ENCODE measurements at places on chromosomes 6 and 20.

DNA sequence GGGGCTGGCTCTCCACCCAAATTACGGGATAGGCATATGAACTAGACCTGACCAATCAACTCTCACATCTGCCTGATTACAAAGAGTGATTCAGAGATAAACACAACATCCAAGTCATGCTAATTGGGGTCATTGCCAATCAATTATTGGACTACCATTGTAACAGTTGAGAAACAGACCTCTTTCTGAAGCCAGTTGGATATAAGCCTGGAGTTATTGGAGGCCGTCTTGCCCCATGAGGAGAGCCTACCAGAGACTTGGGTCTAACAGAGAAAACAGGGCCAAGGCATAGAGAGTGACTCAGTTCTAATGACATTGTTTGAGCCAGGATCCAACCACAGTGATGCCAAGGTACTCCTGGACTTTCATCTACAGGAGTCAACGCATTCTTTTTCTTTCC is 39.4 kb upstream of the HIVEP2 start:
- no peak for DNase-seq

DNA sequence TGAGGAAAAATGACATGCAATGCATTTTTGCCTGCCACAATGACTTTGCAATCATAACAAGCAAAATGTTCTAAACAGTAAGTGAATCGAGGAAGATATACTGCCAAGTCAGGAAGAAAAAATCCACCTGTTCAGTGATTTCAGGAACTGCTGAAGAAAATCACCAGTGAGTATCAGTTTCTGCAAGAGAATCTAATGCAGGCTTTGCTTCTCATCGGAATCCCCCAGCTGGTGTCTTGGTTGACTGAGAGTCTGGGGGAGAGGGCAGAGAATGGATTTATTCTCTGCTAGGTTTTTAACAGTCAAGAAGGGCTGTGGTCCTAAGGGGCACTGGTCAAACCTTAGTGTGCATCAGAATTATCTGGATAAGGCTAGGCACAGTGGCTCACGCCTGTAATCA is 363.4 kb downstream of the CDH26 start:
- DNase-seq = no peak

DNA sequence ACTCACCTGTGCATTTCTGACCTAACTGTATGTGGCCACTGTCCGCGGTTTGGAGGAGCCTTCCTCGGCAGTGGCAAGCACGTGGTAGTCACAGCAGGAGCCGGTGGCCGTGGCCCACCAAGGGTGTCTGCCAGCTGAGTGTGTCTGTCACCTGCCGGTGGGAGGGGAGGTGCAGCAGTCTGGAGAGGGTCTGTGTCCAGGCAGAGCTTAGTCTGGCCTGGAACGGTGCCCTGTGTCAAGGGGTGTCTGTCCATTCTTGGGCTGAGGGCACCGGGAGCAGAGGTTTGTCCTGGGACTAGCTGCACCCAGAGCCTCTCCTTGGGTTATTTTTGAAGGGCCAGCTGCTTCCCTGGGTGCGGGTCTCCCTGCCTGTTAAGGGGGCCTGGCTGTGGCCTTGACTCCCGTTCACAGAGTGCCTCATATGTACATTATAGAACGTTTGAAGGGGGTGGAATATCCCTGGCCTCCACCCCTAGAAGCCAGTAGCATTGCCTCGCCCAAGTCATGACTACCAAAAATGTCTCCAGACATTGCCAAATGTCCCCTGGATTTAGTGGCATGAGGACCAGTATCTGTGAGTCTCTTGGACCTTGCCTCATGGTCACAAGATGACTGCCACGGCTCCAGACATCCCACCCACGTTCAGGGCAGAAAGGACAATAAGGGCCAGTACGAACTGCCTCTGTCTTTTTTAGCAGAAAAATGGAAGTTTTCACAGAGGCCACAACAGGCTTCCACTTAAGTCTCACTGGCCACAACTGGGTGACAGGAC is 5.2 kb downstream of the RBM38 start:
- no peak for DNase-seq

DNA sequence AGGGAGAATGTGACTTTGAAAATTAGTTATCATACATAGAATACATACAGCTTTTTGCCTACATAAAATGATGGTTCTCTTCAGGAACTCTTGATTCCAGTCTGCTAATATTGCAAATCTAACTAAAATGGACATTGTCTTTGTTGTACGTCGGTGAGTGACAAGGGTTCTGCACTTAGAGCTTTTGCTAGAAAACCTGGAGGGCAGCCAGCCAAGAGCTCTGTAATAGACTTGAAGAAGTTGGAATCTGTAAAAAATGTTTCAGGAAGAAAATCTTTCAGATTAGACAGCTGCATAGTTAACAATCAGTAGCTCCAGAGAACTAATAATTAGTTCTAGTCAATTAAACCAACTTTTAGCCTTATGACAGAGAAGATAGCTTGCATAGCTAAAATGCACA is 138.3 kb downstream of the FLRT3 start:
- no peak for DNase-seq

DNA sequence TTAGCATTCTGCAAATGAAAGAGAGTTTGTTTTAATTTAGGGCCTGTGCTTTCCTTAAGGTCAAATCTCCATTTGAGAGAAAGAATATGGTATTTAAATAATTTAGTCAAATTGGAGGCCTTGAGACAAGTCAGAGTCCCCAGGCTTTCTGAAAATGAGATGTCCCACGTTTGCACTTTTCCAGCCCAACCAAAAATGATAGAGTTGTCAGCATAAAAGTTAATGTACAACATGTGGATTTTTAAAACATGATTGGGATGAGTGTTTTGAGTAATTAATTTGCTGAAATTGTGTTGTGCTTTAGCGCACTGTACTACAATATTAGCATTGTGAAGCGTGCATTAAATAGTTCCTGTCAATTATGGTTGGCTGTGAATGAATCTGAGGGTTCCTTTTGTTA is 10.0 kb downstream of the CD83 start:
- DNase-seq = no peak

DNA sequence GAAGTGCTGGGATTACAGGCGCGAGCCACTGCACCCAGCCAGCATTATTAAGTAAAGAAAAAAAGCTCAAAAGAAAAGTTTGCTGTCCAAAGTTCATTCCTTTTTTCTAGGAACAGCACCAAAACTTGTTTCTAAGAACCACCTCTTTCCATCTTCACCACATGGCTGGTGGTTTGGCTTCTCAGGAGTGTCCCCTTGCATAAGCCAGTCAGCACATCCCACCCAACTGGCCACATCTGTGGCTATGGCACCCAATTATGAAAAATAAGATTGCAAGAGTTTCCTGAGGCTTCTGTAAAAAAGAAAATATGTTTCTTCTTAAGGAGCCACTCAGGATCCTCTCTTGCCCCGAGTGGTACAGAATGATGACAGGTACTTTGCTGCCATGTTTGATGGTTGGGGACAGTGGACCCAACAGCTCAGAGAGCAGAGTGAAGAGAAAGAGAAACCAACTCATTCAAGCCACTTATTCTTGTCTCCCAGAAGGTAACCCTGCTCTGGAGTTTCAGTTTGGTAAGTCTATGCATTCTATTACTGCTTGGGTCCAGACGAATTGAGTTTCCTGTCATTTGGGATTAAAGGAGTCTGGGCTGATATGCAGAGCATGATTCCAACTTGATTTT is 65.3 kb downstream of the PSMB1 start:
- no peak for DNase-seq

DNA sequence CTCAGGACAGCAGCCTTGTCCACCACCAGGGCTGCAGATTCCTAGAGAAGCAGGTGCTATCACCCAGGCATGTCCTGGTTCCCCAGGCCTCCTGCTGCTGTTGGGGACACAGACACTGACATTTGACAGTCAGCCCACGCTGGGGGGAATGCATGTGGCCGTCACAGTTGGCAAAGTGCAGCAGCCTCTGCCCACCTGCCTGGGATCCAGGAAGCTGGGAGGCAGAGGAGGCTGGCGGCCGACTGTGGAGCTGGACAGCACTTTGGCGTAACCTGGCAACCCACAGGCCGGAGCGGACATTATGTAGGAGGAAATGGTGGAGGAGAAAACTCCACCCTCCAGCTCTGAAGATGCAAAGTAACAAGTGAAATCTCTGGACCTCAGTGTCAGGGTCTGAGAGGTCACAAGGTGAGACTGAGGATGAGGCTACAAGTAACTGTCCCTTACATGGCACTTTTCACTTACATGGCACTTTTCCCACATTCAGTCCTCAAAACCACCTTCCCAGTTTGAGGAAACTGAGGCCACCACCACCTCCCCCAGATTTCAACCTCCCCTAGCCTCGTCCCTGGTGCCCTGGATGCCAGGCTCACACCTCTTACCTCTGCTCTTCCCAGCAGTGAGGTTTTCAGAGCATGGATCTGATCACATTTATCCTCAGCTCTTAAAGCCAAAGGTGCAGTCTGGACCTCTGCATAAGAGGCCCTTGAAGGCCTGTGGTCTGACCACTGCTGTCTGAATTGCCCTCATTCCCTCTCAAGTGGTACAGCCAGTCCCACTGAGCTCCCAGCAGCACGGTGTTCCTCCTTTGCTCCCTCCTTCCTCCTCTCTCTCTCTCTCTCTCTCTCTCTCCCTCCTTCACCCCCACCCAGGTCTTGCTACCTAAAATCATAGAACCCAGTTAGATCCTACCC is 8.7 kb downstream of the MAP1LC3A start:
- no peak for DNase-seq

DNA sequence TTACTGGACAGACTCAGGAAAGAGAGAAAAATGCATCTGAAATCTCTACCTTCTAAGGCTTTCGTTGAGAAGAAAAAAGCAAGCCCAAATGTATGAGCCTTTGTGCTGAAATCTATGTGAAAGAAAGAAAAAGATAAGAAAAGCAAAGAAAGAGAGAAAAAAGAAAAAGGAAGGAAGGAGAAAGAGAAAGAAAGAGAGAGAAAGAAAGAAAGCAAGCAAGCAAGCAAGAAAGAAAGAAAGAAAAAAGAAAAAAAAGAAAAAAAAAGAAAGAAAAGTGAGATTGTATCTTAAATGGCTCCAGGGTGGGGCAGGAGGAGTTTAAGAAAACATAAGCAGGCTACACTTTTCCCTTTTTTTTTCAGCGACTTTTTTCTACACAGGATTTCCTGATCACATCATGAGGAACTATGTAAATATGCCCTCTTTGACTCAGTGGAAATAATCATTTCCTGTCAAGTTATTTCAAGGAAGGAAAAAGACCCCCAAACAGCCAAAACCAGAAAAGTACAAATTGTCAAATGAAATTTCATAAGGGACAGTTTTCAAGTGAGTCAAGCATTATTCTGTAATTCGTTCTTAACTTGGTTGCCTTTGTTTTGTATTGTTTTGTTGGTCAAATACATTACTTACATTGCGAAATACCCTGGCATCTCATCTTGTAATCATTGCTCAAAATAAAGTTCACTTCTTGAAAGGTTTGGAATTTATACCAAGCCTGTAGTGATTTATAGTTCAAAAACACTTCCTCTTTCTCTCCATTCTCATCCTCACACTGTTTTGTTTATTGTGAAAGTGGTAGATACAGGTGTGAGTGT is 79.5 kb upstream of the RNF217 start:
- no peak for DNase-seq

DNA sequence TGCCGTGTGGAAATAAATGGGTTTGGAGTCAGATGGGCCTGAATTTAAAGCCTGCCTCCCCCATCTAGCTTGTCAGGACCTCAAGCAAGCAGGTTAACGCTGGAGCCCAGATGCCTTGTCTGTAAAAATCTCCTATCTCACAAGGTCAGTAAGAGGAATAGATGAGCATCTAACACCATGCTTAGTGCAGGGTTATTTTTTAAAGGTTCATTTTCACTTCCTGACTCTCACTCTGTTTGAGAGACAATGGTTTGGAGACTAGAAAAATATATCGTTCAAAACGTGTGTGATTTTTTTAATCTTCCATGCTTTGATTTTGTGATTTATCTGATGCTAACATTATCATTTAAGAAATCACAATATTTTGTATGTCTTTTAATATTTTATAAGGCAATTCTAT is 114.0 kb upstream of the TAB2 start:
- DNase-seq = no peak

GRCh38 chr6:134176264-134176975 is 124.0 kb upstream of the SLC2A12 start:
- DNase-seq = no peak

DNA sequence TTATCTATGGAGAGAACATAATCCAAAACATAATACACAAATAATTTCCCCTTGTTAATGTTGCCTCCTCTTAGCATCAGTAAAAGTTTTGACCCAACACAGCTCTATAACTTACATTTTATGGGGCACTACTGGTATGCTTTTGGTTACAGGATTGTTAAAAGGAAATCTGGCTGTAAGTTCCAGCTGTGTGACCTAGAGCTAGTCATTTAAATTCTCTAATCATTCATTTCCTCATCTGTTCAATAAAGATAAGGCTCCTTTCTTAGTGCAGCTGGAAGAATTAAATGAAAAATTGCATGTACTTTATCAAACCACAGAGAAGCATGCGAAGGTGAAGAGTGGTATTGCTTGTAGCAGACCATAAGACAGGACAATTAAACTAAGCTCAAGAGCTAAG is 4.6 kb downstream of the SLC17A2 start:
- no peak for DNase-seq

GRCh38 chr6:5529015-5529414 is 267.7 kb downstream of the FARS2 start:
- no peak for DNase-seq

- DNase-seq = no peak
Measured at GRCh38 chr6:25713824-25714223, 40.7 kb upstream of the SLC17A4 start.

- peak; percentile 73 for DNase-seq
Measured at GRCh38 chr6:154606457-154606856, 96.0 kb upstream of the CNKSR3 start.

GRCh38 chr20:10784554-10785183 is 110.9 kb upstream of the JAG1 start:
- DNase-seq = no peak

DNA sequence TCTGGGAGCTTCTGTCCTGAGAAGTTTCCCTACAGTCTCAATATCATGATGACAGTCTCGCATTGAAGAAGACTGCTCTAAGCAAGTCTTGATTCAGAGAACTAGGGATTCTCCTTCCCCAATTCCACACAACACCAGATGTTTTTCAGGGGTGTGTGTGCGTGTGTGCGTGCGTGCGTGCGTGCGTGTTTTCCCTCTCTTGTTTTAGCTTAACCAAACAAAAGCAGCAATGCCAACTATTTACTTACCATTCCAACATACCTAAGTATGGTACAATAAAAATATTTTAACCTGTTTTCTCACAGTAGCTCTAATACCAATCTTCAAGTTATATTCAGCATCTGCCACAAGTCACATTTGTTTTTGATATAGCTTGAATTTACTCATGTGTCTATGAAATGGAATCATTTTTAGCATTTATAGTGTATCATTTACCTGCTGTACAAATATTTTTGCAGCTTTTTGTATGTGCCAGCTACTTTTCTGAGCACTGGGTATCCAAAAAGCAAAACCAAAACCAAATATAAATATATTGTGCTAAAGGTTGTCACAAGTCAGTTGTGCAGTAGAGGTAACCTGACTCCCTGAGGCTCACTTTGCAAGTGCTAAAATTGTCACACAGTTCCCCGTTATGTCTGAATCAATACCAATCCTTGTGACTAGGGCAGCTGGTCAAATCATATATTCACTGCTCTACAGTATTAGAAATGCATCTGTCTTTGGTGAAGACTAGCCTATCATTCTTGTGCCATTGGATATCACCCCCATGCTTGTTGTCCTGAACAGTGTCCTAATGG is 21.7 kb upstream of the MYLIP start:
- no peak for DNase-seq

- no peak for DNase-seq
Measured at GRCh38 chr6:67952121-67952520, 683.0 kb upstream of the ADGRB3 start.

- no peak for DNase-seq
Measured at GRCh38 chr20:50050660-50051308, 62.2 kb downstream of the UBE2V1 start.

Data from activated T-helper 1 cell treated with anti-CD3 and anti-CD28 coated beads, Interleukin-2, amount 50 U/mL, for 16 hours (primary cell).